ENCODE measurements at places on chromosomes 12 and 14.
A peak's percentile ranks its signal among the peaks of the same experiment; 100 is the strongest.

GRCh38 chr12:79046021-79046420, 181.4 kb downstream of the SYT1 start:
- no peak for DNase-seq

DNA sequence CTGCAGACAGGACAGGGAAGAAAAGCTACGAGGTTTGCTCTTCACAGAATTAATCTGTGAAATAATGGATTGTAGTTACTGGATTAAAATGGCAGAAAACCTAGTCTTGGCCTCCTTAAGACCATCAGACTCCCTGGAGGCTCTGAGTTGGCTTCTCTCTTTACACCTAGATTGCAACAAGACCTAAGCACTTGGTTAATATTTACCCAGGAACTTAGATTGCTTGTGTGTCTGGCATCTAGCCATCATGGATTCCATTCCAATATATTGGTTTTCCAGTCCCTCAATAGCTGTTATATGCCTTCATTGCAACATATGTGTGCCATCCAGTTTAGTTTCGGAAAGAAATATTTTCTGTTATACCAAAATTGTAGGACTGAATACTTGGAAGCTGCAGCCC, 1.9 kb upstream of the GTF2A1 start:
- no peak for DNase-seq

DNA sequence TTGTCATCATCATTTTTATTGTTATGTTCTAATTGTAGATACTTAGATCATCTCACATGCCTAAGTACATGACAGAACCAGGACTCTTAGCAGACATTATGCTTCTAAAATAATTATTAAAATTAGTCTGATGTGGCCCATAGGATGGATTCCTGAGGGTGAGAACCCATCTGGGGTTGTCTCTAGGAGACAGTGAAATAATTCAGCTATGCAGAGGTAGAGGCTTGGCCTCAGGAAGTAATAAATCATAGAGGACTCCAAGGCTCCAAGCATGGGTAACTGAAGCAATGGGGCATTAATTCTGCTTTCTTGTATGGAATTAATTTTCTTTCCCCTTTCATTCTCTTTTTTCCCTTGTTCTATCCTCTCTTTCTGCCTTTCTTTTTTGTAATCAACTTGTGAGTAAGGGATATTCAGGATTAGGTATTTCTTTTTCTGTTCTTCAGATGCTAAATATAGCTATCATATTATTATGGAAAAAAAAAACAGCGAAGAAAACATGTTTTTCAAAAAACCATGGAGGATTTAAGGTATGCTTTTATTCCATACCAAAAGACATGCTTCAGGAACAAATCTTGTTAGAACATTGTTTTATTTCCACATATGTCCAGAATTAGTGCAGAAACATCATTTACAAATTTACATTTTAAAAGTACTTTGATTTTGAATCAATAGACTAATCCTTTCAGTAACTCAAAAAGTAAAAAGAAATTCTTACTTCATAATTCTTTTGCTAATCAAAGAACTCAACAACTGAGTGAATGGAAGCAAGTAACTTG, 263.2 kb downstream of the TRHDE start:
- DNase-seq: no peak

GRCh38 chr14:52789118-52789517, 2.3 kb downstream of the GNPNAT1 start:
- DNase-seq: no peak

- DNase-seq: no peak
Measured at GRCh38 chr12:93913845-93914244, 234.5 kb upstream of the PLXNC1 start.

DNA sequence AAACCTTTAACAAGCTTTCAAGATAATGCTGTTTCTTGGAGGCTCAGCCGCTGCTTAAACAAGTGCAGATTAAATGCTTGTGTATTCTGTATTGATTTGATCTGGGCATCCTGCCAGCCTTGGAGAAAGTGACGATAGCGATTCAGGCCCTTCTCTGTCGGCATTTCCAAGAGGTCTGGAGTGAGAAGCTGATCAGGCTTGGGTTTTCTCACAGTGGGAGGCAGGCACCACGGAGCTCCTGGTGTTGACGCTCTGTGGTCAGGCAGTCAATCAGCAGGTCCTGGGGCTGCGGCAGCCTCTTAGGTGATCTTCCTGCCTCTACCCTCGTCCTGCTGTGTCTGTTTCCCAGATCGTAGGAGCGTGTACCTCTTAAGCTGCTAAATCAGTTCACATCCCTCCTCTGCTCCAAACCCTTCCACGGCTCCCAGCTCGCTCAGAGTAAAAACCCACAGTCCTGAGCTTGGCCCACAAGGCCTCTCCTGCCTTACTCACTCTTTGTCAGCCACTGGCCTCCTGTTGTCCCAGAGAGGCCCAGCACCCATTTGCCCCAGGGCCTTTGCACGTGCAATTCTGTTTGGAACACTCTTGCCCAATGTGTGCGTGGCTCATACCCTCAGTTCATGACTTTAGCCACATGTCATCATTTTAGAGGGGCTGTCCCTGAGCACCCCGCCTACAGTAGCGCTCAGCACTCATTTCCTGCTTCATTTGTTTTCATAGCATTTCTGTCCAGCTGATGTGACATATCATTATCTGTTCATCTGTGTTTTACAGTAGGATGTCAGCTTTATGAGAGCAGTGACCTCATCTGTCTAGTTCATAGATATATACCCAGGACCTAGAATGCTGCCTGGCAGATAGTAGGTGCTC, 155.4 kb downstream of the AACS start:
- peak; percentile 74 for DNase-seq

DNA sequence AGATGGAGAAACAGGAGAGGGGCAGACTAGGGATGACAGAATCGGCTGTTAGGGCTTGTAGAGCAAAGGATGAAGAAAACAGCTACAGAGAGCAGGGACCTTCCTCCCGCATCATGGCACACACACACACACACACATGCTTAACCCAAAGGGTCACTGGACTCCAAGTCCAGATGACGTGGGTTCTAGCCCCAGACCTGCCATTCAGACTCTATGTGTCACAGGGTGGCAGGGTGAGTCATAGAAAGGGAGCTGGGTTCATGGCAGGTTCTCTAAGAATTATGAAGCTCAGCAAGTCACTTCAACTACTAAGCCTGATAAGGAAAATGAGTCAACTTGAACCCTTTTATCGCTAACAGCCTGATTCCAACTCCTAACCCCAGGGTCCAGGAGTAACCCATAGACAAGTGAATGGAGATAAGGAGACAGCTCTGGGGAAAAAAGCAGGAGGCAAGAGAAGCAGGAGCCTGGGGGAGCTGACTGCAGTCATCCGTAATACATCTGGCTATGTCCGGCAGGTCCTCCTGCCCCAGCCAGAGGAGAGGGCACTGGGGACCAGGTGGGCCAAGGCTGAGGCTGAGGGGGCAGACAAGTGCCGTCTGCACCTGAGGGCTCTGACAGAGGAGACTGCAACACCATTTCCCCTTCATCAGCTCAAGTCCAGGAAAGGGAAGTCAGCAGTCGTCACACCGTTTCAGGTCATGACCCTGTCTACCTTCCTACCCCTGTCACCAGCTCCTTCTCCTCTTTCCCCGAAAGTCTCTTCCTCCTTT, 3.6 kb upstream of the TNFRSF1A start:
- DNase-seq: no peak

DNA sequence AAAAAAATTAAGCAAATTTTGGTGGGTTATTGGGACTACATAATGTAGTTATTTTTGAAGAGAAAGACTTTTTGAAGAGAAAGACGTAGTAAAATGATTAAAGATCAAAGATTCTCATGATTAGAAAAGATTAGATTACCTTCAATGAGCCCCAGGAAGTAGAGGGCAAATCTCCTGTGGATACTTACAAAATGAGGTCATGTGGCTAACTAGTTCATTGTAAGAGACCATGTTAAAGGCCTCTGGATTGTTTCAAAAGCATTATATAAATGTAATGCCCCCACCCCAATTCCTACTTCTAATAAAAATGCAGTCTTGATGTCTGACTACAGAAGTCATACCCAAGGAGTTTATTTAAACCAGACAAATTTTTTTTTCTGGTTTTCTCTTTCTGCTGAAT, 93.3 kb downstream of the ERGIC2 start:
- DNase-seq: no peak

DNA sequence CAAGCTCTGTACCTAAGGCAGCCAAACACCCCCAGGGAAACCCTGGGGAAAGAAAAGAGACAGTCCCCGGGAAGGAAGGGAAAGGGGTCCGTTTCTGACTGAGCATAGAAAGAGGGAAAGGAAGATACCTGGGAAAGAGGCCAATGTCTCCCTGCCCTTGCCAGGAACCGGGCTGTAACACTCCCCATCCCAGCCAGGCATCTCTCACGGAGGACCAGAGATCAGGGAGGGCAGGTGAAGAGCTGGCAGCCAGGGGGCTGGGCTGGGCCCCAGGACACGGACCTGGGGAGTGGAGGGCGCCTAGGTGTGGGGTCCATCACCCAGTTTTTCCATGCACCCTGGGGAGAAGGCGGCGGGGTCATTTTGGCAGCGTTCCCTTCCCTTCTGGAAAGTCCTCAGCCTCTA, 18.9 kb upstream of the PLEKHH1 start:
- DNase-seq: no peak

DNA sequence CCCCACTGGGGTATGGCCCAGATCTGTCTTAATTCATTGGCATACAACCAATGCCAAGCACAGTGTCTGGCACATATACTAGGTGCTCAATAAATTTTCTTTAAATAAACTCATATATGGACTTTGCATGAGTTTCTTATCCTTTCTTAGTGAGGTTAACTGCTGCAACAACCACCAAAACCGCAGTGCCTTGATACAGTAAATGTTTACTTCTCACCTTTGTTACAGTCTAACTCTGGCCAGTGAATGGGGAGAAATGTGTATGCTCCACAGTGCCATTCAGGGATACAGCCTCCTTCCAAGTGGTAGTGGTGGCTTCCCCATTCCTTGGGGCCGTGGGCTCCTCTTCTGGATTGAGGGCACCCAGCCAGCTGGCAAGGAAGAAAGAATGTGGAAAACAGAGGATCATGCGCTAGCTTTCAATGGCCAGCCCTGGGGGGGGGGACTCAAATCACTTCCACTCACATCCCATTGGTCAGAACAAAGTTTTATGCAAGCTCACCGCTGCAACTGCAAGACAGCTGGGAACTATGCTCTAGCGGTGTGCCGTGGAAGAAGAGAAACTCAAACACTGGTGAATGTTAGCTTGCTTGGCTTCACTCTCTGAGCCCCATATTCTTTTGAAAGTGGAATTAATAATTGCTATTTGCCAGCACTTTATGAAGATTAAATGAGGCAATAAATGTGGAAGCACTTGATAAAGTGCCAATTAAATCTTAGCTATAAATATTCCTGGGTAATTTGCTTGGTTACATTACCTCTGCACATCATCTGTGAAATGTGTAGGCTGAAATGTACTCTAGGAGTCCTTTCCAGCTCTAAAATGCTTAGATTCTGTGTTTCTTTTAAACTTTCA, 51.0 kb upstream of the SOCS2 start:
- DNase-seq: no peak

DNA sequence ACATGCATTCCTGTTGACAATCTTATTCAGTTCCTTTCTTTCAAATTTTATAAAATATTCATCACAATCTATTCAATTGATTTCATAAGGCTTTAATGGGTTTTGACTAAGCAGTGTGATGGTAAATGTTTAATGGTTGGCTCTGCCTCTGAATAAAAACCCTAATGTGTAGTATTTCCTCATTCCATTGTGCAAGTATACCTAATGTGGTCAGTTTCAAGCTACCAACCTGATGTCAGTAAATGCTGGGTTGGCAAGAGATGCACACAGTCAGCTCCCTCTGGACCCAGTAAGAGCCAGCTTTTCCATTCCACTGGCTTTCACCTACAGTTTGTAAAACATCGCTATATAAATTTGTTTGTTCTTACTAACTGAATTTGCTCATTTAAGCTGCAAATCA, 53.9 kb downstream of the METTL25 start:
- no peak for DNase-seq

DNA sequence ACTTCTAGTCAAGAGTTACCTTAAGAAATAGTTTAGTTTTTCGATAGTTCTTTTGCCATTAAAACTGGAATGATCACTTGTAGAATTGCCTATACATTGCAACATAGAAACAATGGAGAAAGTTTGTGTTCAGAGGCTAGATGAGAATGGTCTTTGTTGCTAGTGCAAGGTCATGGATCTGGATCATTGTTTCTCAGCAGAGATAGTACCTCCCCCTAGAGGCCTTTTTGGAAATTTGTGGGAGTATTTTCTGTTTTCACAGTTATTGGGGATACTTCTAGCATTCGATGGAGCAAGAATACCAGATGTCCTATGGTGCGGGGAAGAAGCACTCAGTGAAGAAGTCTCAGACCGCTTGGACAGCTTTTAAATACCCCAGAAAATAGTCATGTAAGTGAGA, 138.8 kb upstream of the HMGA2 start:
- no peak for DNase-seq

DNA sequence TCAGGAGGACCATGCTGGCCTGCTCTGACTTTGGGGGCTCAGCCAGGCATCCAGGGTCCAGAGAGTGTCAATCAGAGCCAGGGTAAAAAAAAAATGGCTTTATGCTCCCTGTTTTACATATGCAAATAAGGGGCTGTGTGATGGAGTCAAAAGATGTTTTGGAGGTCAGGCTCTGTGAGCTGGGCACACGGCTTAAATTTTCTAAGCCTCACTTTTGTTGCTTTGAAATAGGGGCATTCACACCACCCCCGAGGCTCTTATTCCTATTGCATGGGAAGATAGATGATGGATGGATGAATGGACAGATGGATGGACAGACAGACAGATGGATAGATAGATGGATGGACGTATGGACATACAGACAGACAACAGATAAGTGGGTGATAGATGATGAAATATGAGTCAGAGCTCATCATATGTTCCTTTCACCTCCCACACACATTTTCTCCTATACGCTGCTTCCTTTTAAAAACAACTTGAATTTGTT, 42.7 kb downstream of the RIN3 start:
- no peak for DNase-seq

DNA sequence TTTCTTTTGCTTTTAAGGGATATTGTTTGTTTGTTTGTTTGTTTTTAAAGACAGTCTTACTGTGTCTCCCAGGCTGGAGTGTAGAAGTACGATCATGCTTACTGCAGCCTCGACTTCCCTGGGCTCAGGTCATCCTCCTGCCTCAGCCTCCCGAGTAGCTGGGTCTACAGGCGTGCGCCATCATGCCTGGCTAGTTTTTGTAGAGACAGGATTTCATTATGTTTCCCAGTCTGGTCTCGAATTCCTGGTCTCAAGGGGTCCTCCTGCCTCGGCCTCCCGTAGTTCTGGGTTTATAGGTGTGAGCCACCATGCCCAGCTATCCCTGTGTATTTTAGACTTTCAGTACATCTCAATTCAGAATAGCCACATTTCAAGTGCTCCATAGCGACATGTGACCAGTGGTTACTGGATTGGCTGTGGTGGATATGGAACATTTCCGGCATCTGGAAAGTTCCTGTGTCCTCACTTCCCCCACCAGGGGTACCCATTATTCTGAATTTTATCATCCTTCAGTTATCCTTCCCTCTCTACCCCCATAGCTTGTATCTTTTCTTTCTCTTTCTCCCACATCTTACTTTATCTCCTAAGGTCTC, 61.1 kb downstream of the HRK start:
- no peak for DNase-seq

Data from NCI-H510A treated with DMSO at 0.1 percent for 48 hours (cell line).